Fibroblast of skin of left quadriceps (primary cell): ENCODE measurements at places on chromosomes 12 and 14.

- DNase-seq: no peak
Measured at GRCh38 chr12:96250119-96250685, 56.0 kb downstream of the ELK3 start.

GRCh38 chr12:50981319-50982239 is 29.2 kb downstream of the HIGD1C start:
- no peak for DNase-seq

GRCh38 chr14:32998433-32998832 is 59.8 kb downstream of the NPAS3 start:
- no peak for DNase-seq

DNA sequence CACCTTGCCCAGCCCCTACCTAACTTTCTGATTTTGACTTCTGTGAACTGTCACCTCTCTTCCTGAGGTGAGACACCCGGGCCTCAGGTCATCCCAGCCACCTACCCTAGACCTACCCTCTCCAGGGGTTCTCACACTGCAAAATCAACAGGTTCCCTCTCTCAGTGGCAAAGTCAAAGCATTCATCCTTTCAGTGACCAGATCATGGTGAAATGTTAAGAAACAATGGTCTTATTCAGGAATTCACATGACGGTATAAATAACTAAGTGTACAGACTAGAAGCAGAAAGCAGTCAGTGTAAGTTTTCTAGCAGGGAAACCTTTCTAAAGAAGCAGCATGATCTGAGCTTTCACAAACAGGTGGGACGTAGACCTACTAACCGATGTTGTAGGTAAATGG is 133.4 kb downstream of the TMTC1 start:
- no peak for DNase-seq
